Erythroblast (primary cell): ENCODE measurements at places on chromosomes 2 and 18.

DNA sequence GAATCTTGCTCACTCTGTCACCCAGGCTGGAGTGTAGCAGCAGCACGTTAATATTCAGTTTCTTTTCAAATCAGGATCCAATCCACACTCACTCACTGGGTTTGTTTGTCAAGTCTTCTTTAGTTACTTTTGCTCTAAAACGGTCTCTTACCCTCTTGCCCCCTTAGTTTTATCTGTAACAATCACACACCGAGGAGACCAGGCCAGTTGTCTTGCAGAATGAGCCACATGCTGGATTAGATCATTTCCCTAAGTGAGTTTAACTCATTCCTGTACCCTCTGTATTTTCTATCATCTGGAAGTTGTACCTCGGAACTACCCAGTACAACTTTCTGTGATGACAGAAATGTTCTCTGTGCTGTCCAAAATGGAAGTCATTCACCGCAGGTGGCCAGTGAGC, 20.7 kb upstream of the TOGARAM2 start:
- no peak for DNase-seq

DNA sequence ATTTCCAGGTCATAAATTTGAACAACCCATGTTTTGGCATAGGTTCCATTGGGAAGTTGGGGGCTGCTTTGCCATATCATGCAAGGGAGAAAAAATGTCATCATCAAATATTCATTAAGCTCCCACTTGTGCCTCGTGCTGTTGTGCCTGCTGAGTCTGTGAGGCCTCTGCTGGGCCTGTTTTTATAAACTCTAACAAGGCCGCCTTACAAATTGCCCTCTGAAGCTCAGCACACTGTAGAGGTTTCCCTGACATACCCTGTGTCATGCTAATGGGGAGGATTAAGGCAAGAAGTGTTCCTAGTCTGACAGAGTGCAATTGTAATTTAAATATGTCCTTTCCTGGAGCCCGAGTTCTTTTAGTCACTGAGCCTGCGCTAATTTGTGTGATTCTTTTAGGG, 17.6 kb downstream of the OSBPL6 start:
- DNase-seq, result no peak

GRCh38 chr2:95231723-95232122, 24.4 kb downstream of the ZNF892 start:
- DNase-seq, result peak; percentile 64

DNA sequence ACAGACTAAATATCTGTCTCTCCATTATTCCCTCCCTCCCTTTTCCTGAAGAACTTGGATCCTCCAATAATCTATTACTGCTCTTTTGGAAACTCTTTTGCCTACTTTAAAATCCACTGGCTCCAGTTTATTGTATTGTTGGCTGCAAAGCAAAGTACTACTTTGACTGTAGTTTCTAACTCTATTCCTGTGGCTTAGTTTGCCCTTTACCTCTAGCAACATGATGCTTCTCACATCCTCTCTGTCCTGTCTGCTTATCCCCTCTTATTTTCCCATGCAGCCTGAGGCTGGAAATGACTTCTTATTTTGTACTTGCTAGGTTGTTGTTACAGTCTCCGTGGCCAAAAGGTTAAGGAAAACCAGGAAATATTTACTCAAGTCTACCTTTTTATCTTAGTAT, 26.8 kb downstream of the PDK1 start:
- no peak for DNase-seq

- DNase-seq, result no peak
These were observed 84.0 kb downstream of the LIPG start for GRCh38 chr18:49645841-49646351.
